ENCODE measurements at places on chromosomes 5 and 9.

GRCh38 chr5:75484605-75485004 lies 26.8 kb downstream of the CERT1 start:
- no peak for DNase-seq

- no peak for DNase-seq
Measured at GRCh38 chr5:146482775-146483174, 33.2 kb downstream of the GPR151 start.

- no peak for DNase-seq
Measured at GRCh38 chr9:120765910-120766425, 27.2 kb downstream of the FBXW2 start.

- no peak for DNase-seq
Measured at GRCh38 chr9:90460220-90460619, 182.4 kb downstream of the DIRAS2 start.

GRCh38 chr9:127905788-127906191 lies 6.4 kb upstream of the ST6GALNAC6 start:
- DNase-seq: no peak

- DNase-seq: no peak
Measured at GRCh38 chr9:113566712-113567071, 103.2 kb downstream of the RGS3 start.

DNA sequence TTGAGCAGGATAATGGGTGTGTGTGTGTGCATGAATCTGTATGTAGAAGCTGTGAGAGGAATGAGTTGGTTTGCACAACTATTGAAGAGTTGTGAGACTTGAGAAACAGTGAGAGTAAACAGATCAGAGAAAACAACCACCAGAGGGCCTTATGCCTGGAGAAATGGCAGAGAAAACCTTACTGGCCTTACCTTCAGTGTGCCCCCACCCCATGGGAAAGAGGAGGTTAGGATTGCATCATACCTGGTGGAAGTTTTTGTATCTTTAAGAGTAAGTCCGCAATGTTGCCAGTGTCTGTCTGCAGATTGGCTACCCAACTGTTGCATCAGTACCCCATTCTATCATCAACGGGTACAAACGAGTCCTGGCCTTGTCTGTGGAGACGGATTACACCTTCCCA lies 1909.4 kb upstream of the WWC1 start:
- no peak for DNase-seq

DNA sequence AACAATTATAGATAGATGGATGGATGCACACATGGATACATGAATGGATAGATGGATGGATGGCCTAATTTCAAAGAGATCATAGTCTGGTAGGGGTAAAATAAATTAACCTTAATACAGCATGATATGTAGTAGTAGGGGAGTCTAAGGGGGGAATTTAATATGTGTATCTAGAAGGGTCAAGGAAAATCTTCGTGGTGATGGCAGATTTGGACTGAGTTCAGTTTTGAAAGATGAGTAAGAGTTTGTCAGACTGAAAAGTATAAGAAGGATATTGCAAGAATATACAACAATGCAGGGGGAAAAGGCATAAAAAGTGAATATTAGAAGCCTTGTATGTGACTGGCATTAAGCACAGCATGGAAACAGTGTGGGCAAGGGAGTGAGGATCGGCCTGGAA lies 98.7 kb downstream of the ZNF462 start:
- DNase-seq: no peak

GRCh38 chr9:117334101-117334500 lies 80.8 kb downstream of the ASTN2 start:
- DNase-seq: no peak

DNA sequence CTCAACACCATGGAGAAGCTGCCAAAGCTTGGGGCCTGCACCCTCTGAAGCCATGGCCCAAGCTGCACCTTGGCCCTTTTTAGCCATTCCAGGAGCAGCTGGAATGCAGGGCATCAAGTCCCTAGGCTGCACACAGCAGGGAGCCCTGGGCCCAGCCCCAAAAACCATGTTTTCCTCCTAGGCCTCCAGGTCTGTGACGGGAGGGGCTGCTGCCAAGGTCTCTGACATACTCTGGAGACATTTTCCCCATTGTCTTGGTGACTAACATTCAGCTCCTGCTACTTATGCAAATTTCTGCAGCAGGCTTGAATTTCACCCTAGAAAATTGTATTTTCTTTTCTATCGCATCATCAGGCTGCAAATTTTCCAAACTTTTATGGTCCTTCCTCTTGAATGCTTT lies 64.6 kb downstream of the ELOVL7 start:
- DNase-seq: no peak

DNA sequence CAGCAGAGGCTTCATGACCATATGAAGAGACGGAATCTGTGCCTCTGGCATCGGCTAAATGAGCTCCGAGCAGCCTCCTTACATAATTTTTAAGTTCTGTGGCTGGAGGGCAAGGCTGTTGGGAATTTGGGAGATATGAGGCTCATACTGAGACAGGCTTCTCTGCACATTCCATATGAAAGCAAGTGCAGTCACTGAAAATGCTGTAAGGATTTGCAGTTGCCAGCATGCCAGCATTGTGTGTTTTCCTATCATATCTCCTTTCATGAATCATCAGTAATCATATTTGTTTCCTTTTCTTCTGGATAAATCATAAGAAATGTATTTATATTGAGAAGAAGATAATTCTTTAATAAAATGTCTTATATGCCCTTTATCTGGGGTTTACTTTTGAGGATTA lies 775.4 kb downstream of the SEMA5A start:
- no peak for DNase-seq

GRCh38 chr9:133134388-133135145 lies 13.5 kb upstream of the RALGDS start:
- no peak for DNase-seq

- DNase-seq: no peak
Measured at GRCh38 chr9:14908295-14909180, 1.7 kb downstream of the FREM1 start.

DNA sequence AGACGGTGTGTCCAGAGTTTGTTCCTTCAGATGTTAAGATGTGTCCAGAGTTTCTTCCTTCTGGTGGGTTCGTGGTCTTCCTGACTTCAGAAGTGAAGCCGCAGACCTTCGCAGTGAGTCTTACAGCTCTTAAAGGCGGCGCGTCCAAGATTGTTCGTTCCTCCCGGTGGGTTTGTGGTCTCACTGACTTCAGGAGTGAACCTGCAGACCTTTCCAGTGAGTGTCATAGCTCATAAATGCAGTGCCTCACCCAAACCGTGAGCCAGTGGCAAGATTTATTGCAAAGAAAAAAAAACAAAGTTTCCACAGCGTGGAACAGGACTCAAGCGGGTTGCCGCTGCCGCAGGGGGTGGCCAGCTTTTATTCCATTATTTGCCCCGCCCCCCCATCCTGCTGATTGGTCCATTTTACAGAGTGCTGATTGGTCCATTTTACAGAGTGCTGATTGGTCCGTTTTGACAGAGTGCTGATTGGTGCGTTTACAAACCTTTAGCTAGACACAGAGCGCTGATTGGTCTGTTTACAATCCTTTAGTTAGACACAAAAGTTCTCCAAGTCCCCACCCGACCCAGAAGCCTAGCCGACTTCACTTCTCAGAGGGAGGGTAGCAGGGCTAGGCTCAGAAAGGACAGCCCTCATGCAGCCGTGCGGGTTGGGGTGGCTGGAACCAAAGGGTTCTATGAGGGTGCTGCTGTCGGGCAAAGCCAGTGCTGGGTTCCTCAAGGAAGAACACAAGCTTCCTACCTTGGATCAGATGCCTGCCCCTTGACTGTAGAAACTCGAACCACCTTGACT lies 9.1 kb upstream of the RNF130 start:
- no peak for DNase-seq

- DNase-seq: no peak
Measured at GRCh38 chr5:125894383-125894782, 528.8 kb upstream of the GRAMD2B start.

DNA sequence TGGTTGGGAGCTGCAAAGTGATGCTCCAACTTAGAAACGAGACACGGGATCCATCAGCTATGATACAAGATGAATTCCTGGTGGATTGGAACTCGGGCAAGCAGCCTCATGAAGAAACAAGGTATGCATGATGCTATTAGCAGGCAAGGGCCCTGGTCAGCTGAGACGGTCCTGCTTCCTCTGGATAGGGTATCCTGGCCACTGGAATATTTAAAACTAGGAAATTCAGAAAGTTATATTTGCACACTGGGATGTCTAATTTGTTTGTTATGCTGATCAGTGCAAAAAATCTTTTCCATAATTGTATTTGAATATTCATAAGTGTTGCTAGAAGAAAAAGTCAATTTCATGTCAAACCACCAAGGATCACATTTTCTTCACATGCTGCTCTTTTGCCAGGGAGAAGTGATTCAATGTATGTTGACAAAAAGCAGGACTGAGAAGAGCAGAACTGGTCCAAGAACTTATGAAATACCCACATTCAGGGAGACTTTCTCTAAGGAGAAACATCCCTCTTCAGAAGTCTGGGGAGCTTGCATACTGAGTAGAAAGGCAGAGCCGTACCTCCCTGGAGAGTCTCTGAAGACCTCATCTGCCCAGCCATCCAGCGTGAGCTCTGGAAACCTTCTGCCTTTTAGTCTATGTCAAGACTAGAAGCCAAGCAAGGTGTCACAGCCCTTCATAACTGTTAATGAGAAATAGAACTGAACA lies 6.7 kb upstream of the NXNL2 start:
- no peak for DNase-seq

DNA sequence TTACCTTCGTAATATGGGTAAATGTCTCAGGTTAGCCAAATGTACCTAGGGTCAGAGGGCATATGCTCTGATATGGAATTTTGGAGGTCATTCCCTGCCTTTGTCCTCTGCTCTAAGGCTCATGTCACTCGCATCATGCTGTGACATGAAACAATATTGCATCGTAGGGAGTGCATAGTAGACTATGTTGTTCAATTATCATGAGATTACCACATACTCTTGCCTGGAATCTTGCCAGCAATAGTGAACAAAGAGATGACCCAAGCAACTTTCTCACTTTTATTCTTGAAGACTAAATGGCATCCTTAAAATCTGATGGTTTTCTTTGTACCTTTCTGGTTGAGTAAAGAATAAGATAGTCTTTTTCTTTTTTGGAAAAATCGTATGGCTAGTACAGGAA lies 27.6 kb downstream of the ZNF462 start:
- DNase-seq: no peak

GRCh38 chr9:100012279-100012678 lies 86.5 kb downstream of the ERP44 start:
- DNase-seq: no peak

DNA sequence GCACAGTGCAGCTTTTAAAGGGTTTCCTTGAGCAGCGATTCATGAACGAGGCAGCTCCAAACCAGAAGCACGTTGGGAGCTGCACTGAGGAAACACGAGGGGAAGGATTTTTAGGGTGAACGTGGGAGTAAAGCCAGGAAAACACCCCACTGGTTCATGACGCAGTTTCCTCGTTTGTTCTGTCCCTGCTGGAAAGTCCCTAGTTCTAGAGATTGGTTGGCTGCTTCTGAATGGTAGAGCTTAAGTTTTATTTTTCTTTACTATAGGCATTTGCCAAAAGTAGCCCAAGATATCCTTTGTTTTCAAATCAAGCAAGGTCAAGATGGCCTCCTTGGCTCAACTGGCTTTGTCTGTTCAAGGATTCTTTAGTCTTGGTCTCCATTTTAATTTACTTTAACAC lies 116.5 kb upstream of the CACNA1B start:
- DNase-seq: no peak

GRCh38 chr9:108325406-108325805 lies 530.4 kb downstream of the ACTL7B start:
- DNase-seq: no peak

DNA sequence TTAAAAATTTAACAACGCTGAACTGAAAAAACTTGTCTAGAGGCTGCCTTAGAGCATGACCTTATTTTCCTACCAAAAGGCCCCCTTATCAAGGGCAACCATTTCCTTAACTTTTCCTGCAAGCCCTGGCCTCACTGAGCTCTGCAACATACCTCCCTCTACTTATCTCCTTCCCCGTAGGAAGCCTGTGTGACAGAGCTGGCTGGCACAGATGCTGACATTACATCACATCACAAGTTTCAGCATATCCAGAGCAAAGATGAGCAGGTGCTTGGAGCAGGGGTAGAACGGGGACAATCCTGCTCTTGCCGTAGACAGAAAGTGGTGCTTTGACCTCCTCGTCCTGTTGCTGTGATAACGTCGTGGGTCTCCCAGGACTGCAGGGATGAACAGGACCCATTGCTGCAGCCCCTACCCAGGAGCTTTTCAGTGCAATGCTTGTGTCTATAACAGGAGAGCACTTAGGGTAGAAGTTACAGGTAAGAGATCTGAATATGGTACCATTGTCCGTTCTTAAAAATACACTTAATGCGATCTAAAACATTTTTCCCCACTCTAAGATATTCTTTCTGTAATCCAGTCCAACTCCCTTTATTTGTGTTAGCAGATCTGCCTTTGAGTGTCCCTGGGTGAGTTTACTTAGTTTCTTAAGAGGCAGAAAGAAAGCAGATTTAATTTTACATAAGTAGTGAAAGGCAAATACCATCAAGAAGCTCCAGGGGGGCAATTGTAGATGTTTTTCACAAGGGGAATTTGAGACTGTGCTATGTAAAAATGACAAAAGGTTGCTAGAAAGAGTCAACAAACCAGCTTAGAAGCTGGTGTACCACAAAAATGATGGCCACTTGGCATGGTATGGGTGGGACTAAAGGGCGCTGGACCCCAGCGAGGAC lies 101.9 kb upstream of the EFNA5 start:
- no peak for DNase-seq

DNA sequence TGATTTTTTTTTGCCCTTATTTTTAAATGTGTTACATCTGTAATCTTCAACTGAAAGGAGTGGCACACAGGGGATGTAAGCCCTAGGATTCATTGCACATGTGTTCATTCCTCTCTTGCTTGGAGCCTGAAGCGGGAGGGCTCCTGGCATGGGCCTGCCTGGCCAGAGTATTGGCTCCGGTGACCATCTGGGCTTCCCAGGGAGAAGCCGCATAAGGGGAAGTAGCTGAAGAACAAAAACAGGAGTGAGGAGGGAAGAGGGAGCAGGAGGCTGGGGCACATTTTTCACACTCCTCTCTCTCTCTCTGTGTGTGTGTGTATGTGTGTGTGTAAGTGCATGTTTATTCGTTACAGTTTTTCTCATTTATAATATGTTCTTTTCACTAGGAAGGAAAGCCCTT lies 269.9 kb downstream of the PRR16 start:
- no peak for DNase-seq

Measured in NCI-H2029 (cell line).